ENCODE measurements at places on chromosomes 2 and 18. TPM values are rescaled to one million over a fixed set of nuclear protein-coding genes. Genes with fewer than 3 reads are reported as not detected.
A peak's percentile ranks its signal among the peaks of the same experiment; 100 is the strongest.

The IL18RAP gene
- 0.09 TPM for total RNA-seq

- no peak for DNase-seq
Measured at GRCh38 chr2:16763056-16763455, 97.4 kb upstream of the CYRIA start.

- DNase-seq = peak; percentile 18
Measured at GRCh38 chr2:45435316-45435715, 175.8 kb downstream of the SRBD1 start.

- peak; percentile 55 for DNase-seq
Measured at GRCh38 chr2:85183479-85183878, 50.3 kb downstream of the TCF7L1 start.

The RAB11FIP5 gene
- 48.5 TPM for total RNA-seq

GRCh38 chr2:152646264-152646663 is 71.0 kb downstream of the PRPF40A start:
- DNase-seq = no peak

The SKA1 gene
- 3.0 TPM for total RNA-seq

GRCh38 chr2:183248866-183249567 is 124.8 kb downstream of the NUP35 start:
- peak; percentile 58 for DNase-seq

DNA sequence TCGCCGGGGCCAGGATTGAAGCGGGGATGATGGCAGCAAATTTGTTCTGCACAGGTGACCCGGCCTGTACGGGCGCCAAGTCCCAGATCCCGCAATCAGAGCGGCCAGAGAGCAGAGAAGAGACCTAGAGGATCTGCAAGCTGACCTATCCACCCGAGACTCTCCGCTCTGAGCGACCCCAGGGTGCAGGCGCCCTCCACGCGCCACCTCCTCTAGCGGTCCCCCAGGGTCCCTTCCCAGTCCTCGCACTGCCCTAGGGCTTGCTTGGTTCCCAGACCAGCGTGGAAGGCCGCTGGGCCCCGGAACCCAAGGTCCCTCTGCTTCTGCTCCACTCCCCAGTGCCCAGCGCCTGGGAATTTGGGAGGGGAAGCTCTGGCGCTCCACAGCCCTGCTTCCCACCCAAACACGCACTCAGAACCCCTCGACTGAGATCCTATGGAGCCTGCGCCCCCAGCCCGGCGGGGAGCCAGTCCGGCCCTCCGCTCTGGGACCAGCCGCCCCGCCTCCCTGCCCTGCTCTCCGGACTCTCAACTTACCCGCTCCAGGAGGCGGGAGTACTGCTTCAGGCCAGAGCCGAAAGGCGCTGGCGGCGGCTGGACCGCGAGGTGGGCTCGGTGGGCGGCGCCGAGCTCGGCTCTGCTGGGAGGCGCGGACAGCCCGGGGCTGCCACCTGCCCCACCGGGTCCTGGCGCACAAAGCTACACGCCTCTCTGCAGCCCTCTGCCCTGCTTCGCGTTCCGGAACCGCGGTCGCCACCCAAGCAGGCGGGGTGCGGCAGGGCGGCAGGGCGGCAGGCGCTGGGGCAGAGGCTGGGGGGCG is 3.0 kb upstream of the SIX3 start:
- DNase-seq = no peak

DNA sequence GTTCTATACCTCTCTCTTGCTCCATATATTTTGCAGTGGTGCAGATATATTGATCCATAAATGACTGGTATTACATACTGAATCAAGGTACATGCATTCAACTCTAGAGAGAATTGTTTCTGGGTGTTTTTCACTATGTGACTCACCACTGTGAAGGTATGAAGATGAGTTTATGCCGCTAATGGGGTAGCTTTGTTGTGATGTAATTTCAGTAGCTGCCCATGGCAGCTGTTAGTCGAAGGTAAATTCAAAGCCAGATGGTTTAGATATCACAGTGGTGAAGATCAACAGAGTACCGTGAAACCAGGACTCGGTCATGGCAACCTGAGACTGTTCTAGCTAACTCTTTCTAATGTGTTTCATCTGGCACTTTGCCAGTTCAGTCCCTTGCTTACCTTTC is 50.4 kb downstream of the PKP4 start:
- no peak for DNase-seq

GRCh38 chr18:59950215-59950944 is 50.6 kb downstream of the PMAIP1 start:
- DNase-seq = peak; percentile 27

The IL1RN gene
- 1.1 TPM for total RNA-seq

The ALKAL2 gene
- total RNA-seq = 1.3 TPM

DNA sequence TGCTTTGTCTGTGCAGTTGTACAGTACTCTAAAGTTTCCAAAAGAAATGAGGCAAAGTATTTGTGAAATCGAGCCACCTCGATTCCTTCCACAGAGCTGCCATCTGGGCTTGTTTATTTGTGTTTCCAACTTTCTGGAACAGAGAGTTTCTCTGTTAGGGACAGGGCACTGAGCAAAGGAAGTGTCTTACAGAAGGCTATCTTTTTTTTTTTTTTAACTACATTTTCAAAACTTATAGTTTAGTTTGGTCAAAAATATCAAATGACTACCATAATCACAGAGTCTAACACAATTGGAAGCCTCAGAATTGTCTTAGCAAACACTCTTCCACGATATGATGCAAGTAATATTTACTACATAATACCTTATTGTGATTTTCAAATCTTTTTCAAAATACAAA is 796 bp downstream of the RFTN2 start:
- peak; percentile 16 for DNase-seq

The CYP27C1 gene
- total RNA-seq = 0.41 TPM

The MC5R gene
- not detected for total RNA-seq

The RRM2 gene
- 91.4 TPM for total RNA-seq

DNA sequence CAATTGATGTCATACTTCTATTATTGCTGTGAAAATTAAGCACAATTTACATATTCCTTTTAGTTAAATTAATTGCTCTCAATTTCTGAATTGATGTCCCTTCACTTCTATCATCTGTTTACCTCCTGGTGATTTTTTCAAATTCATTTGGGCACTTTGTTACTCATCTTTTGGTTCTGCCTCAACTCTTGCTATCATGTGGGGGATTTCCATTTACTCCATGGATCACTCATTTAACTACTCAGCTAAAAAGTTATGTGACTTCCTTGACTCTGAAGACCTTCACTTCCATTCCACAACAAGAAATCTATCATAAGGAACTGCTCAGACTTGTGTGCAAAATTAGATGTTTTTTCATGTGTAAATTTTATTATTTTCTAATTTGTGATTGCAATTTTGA is 126.2 kb downstream of the EHBP1 start:
- DNase-seq = no peak

DNA sequence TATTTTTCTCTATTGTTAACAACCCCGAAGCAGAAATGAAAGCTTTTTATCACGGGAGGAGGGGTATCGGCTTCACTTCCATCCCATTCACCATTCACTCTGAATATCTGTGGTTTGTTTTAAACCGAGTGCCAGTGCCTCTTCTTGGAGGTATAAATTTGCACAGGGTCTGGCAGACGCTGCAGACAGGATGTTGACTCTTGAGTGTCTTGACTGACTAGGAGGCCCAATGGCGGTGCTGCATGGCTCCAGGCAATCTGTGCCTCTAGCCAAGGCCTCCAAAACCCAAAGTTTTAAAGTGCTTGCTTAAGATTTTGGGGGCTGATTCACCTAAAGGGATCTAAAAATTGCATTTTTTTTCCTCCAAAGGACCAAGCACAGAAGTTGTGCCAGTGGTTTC is 183.8 kb downstream of the LTBP1 start:
- no peak for DNase-seq

DNA sequence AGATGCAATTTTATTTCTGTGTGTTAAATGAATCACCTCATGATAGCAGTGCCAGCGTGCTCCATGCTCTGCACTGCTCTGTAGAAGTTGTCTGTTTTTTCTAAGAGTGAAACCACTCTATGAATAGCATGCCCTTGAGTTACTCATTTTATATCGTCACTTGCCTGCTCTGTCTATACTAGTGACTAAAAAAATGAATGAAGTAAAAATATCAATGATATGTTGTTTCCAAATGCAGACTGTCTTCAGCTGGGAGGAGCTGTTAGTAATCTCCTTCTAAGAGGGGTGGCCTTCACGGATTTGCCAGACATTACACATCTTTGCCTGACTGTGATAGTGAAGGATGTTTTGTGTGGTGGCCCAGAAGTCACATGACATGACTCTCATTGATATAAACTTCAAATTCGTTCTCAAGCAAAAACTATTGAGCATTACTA is 852.1 kb downstream of the CNTNAP5 start:
- peak; percentile 74 for DNase-seq

The GPAT2 gene
- 10.2 TPM for total RNA-seq

DNA sequence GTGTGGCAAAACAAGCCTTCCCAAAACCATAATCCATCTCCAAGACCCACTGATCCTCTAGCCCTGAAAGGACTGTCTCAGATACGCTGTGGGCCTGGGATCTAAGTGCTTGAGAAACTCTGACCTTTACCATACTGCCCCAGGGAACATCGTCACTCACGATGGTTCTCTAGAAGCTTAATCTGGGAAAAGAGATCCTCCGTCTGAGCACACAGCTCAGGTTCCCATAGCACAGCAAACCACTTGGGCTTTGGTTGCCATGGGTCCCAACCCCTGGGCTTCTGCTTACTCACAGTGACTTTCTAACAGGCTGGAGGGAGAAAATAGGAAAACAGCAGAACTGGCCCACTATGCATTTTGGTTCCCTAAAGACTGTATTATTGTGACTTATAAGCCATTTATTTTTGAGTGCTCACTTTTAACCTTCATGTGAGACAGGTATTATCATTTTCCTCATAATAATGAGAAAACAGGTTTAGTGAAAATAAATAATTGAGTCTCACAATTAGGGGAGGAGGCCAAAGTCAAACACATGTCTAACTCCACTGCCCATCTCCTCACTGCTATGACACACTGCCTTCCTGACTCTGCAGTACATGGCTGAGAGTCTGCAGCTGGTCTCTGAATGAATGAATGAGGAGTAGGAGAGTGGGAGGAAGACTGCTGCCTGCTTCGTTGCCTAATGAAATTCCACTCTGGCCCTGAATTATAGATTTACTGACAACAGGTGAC is 46.7 kb downstream of the REEP1 start:
- DNase-seq = no peak

The MFF gene
- total RNA-seq = 82.3 TPM

The CYS1 gene
- 7.0 TPM for total RNA-seq

- DNase-seq = no peak
Measured at GRCh38 chr2:85975581-85975980, 86.8 kb upstream of the ST3GAL5 start.

DNA sequence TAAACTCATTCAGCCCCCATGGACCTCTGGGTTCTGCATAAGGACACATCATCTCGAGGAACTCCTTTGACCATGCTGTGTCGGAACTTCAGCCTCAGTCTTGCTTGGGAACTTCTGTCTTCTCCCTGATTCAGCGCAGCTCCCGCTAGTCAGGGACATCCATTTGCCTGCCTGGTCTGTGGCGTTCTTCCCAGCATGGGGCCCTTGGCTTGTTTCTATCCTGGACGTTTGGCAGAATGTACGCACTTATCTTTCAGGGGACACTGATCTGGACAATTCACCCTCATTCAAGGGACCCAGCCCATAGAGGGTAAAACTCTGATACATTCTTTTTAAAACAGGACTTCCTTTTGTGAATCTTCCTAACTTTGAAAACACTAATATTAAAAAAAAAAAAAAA is 75.8 kb upstream of the WIPF1 start:
- DNase-seq = no peak

GRCh38 chr18:68874361-68874760 is 76.5 kb downstream of the CCDC102B start:
- DNase-seq = peak; percentile 4

The RGPD4 gene
- 0.16 TPM for total RNA-seq

- no peak for DNase-seq
Measured at GRCh38 chr2:240929364-240930095, 23.4 kb downstream of the CROCC2 start.

- no peak for DNase-seq
Measured at GRCh38 chr2:2098458-2099167, 232.5 kb downstream of the MYT1L start.

- no peak for DNase-seq
Measured at GRCh38 chr2:207791579-207792243, 22.0 kb upstream of the FZD5 start.

The FIGN gene
- total RNA-seq = 4.1 TPM

GRCh38 chr2:24742730-24743129 is 50.5 kb downstream of the PTRHD1 start:
- DNase-seq = no peak

DNA sequence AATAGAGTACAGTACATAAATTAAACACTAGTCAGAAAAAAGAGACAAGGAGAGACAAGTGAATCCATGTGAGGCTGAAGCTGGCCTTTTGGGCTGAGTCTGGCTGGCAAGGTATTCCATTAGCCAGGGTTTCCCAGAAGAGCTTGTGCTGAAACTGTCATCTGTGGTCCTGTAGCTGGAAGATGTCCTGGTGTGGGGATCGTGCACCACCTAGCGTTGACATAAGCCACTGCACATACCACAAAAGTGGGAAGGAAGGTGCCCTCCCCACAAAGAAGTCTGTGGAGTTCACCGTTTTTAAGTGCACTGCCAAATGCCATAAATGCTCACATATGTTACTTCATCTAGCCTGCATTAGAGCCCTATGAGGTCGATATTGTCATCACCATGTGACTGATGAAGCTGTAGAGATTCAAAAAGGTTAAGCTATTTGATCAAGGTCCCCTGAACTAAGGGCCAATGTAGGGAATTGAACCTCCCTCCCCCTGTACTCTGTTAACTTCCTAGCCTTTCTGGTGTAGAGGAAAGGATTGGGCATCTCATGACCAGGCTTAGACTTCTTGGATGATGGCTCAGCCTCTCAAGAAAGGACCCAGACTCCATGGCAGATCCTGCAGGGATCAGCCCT is 31.9 kb upstream of the GALNT14 start:
- peak; percentile 71 for DNase-seq

- DNase-seq = no peak
Measured at GRCh38 chr2:66853585-66853984, 418.7 kb downstream of the MEIS1 start.

GRCh38 chr18:3688690-3689089 is 238.7 kb downstream of the TGIF1 start:
- DNase-seq = peak; percentile 96

- DNase-seq = peak; percentile 11
Measured at GRCh38 chr2:19607400-19607799, 249.0 kb upstream of the OSR1 start.

DNA sequence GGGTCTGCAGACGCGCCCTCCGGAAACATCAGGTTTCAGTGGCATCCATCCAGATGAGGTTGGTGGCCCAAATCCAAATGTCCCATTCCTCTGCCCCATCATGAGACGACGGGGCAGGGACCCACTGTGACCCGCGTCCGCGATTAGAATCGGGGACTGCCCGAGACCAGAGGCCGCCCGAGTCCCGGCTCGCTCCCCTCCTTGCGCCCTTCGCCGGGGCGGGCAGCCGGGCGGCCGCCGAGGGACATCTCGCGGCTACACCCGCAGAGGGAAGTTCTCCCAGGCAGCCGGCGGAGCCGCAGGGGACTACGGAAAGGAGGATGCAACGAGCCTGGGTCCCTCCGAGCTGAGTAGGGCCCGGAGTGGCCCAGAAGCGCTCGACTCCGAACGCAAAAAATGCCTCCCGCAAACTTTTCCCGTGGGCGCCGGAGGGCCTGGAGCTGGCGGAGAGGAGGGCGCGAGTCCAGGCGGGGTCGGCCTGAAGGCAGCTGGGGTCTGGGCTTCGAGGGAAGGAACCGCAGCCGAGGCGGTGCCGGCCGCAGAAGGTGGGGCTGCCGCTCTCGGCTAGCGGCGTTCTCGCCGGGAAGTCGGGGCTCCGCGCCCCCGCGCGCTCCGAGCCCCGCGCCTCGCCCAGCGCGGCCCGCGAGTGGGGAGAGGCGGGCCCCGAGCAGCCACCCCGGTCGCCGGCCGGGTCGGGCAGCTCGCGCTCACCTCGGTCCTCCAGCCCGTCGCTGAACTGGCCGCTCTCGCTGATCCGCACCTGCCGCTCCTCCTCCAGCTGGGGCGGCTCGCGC is 580 bp downstream of the TMEM163 start:
- DNase-seq = no peak
